ENCODE measurements at places on chromosomes 13 and 19. TPM values are rescaled to one million over a fixed set of nuclear protein-coding genes. Genes with fewer than 3 reads are reported as not detected.
A peak's percentile ranks its signal among the peaks of the same experiment; 100 is the strongest.

The PLPPR3 gene
- polyA plus RNA-seq: not detected

The ZNF155 gene
- polyA plus RNA-seq: 6.7 TPM

DNA sequence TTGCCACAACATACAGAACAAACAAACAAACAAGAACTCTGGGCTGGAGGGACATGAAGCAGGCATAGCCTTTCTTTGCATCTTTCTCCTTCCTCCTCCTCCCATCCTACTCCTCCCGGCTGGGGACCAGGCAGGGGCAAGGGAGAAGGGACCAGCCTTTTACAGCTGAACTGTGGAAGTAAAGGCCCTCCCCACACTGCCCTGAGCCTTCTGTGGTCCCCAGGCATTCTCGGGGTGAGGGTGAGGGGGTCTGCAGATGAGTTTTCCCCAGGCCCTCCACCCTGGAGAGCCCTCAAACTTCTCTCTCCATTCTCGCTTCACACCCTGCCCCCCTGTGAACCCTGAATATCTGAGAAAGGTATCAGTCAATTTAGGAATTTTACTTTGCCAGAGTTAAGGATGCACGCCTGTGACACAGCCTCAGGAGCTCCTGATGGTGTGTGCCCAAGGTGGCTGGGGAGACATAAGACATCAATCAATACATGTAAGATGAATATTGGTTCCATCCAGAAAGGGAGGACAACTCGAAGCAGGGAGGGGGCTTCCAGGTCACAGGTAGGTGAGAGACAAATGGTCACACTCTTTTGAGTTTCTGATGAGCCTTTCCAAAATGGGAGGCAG is 170.9 kb downstream of the COL4A1 start:
- no peaks in the 10 kb centered on the region for H3K36me3 ChIP-seq
- H3K27me3 ChIP-seq: no peaks in the 10 kb centered on the region
- no peak for DNase-seq
- peaks cover 3% of the 10 kb centered on the region for H3K4me1 ChIP-seq

The SIGLEC12 gene
- 2.0 TPM for polyA plus RNA-seq

The PNMA8A gene
- 1.5 TPM for polyA plus RNA-seq

The KRTDAP gene
- polyA plus RNA-seq: not detected

DNA sequence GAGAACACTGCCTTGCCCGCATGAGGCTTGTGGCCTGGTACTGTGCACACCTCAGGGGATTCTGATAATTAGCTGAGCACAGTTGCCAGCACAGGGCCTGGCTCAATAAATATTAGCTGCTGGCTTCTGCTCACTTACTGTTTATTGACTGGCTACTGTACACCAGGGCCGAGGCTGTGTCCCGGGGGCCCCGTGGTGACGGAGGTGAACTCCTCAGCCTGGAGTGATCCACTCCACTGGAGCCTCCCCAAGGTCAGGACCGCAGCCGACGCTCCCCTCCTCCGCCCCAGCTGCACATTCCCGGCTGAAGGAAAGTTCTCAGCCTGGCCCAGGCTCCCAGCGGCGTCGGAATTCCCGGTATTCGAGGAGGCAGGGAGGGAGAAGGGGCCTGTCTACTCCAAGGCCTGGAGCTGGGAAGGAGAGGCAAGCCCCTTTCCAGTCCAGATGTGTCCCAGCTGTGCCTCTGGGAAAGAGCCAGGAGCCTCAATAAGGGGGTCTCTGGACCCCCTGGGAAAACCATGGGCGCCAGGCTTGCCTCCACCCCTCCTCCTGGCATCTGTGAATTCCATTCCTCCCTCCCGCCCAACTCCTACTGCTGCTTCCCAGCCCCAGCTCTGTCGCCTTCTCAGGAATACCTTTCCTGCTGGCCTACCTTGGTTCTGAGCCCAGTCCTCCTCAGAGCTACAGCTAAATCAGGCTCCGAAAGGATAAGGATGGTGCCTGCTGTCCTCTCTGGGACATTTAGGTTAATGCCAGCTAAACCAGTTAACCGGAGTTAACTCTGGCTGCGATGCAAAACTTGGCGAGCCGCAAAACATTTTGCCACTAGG is 7.3 kb downstream of the RPS16 start:
- H3K36me3 ChIP-seq: peaks cover 6% of the 10 kb centered on the region
- peak; percentile 18 for DNase-seq
- H3K4me3 ChIP-seq: no peak overlapping the region

GRCh38 chr13:78201411-78201810 is 282.8 kb upstream of the EDNRB start:
- H3K27me3 ChIP-seq: no peaks in the 10 kb centered on the region
- no peaks in the 10 kb centered on the region for H3K4me1 ChIP-seq
- no peaks in the 10 kb centered on the region for H3K36me3 ChIP-seq
- no peak overlapping the region for H3K27ac ChIP-seq

GRCh38 chr13:46775385-46776107 is 21.4 kb downstream of the ESD start:
- DNase-seq: no peak
- no peak overlapping the region for H3K4me3 ChIP-seq
- no peaks in the 10 kb centered on the region for H3K4me1 ChIP-seq
- no peaks in the 10 kb centered on the region for H3K36me3 ChIP-seq
- H3K27ac ChIP-seq: no peak overlapping the region

The IL17D gene
- polyA plus RNA-seq: 1.7 TPM

The OR7C1 gene
- not detected for polyA plus RNA-seq

DNA sequence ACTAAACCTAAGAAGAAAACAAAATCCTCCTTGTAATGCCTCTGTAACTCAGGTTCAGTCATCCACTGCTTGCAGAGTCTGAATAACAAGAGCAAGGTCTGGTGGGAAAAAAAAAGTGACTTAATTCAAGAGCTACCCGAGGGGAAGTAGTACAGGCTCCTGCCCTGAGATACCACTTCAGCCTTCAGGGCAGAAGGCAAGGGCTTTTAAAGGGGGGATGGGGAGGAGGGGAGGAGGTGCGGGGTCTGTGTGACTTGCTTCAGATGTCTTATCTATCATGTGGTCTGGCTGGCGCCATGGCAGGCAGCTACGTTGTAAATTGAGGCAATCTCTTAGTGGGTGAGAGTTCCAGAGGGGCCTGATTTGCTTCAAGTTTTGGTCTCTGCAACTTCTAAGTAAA is 66.7 kb downstream of the LRRC63 start:
- H3K27me3 ChIP-seq: no peaks in the 10 kb centered on the region
- H3K4me1 ChIP-seq: no peaks in the 10 kb centered on the region
- peak; percentile 19 for DNase-seq
- no peaks in the 10 kb centered on the region for H3K36me3 ChIP-seq
- no peak overlapping the region for H3K27ac ChIP-seq
- H3K4me3 ChIP-seq: no peak overlapping the region

GRCh38 chr19:54803410-54803809 is at the start of gene KIR2DL4:
KIR2DL4 (plus strand) TSS chr19:54803610; CDS start chr19:54803652, 42 bp downstream.
- H3K4me1 ChIP-seq: no peaks in the 10 kb centered on the region
- no peaks in the 10 kb centered on the region for H3K36me3 ChIP-seq
- no peak within 1 kb of the TSS for H3K27ac ChIP-seq
- no peak within 1 kb of the TSS for H3K4me3 ChIP-seq
- peak; percentile 13 for DNase-seq

The MTRF1 gene
- polyA plus RNA-seq: 10.0 TPM

GRCh38 chr13:63840551-63841421 is 2425.1 kb upstream of the PCDH20 start:
- H3K4me1 ChIP-seq: no peaks in the 10 kb centered on the region
- H3K27me3 ChIP-seq: no peaks in the 10 kb centered on the region

DNA sequence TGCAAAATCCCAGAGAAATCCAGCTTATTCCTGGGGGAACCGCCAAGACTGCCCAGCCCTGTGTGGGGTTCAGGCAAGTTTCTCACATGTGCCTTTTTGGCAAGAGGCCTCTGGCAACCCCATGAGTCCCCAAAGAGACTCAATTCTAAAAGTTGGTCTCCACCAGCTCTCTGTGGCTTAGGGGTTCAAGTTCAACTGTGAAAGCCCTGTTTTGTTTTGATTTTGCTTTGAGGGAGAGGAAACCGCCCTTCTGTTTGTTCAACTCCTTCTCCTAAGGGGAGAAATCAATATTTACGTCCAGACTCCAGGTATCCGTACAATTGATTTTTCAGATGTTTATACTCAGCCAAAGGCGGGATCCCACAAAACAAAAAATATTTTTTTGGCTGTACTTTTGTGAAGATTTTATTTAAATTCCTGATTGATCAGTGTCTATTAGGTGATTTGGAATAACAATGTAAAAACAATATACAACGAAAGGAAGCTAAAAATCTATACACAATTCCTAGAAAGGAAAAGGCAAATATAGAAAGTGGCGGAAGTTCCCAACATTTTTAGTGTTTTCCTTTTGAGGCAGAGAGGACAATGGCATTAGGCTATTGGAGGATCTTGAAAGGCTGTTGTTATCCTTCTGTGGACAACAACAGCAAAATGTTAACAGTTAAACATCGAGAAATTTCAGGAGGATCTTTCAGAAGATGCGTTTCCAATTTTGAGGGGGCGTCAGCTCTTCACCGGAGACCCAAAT is 583 bp upstream of the LDLR start:
- H3K27me3 ChIP-seq: no peaks in the 10 kb centered on the region
- H3K4me1 ChIP-seq: peaks cover under 1% of the 10 kb centered on the region
- H3K27ac ChIP-seq: peak overlapping the region; percentile 98
- DNase-seq: peak; percentile 48
- peak overlapping the region; percentile 83 for H3K4me3 ChIP-seq
- H3K36me3 ChIP-seq: no peaks in the 10 kb centered on the region

DNA sequence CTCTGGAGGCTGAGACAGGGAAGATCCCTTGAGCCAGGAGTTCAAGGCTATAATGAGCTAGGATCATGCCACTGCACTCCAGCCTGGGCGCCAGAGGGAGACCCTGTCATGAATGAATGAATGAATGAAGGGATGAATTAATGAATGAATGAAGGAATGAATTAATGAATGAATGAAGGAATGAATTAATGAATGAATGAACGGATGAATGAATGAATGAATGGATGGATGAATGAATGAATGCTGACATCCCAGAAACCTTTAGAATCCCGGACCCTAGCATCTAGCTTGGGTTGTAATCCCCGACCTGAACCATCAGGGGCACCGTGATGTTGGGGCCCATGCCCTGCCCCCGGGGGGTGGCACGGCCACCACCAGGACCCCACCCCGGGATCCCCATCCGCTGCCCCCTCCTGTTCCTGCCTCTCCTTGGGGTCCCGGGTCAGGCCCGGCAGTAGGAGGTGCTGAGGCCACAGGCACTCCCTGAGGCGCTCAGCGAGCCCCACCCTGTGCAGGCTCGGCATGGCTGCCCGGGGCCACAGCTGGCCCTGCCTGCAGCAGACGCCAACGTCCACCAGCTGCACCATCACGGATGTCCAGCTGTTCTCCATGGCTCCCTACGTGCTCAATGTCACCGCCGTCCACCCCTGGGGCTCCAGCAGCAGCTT is 3.4 kb downstream of the EBI3 start:
- DNase-seq: no peak
- H3K36me3 ChIP-seq: no peaks in the 10 kb centered on the region
- H3K4me3 ChIP-seq: no peak overlapping the region

The SHD gene
- 25.7 TPM for polyA plus RNA-seq

DNA sequence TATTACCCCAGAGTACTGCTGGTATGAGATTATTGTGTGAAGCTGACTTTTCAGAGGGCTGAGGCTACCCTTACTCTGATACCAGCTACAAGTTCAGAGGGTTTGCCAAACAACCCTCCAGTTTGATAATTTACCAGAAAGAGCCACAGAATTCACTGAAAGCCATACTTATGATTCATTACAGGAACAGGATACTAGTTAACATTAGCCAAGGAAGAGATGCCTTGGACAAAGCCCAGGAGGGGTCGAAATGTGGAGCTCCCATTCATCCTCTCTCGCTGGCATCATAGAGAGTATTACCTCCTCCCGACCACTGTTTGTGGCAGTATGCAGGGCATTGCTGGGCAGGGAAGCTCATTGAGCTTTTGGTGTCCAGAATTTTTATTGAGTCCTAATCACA is 364.3 kb downstream of the KCNRG start:
- H3K27me3 ChIP-seq: no peaks in the 10 kb centered on the region
- no peak for DNase-seq
- no peaks in the 10 kb centered on the region for H3K4me1 ChIP-seq
- no peak overlapping the region for H3K4me3 ChIP-seq
- no peak overlapping the region for H3K27ac ChIP-seq

DNA sequence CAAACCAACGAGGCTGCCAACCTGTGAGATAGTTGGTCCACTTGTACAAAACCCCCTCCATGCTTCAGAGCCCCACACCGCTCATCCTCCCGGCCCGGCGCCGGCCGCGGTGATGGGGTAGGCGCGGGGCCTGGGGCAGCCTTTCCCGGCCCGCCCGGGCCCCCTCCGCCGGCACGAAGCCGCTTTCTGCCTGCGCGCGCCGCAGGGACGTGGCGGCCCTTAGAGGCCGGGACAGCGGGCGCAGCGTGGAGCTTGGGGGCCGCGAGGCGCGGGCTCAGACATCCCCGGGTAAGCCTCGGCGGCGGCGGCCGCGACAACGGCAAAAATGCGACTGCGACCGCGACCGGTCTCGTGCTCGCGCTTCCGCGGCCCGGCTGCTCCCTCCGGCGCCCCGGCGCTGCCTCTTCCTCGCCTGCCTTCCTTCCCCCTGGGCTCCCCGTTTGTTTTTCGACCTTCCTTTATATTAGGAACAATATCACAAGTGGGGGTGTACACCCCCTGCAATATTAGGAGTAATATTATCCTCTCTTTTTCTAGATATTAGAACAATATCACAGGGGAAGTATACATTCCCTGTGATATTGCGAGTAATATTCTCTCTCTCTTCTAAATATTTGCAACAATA is 53.9 kb upstream of the CEACAM21 start:
- no peak for DNase-seq
- no peaks in the 10 kb centered on the region for H3K4me1 ChIP-seq
- no peak overlapping the region for H3K4me3 ChIP-seq
- H3K27me3 ChIP-seq: no peaks in the 10 kb centered on the region

DNA sequence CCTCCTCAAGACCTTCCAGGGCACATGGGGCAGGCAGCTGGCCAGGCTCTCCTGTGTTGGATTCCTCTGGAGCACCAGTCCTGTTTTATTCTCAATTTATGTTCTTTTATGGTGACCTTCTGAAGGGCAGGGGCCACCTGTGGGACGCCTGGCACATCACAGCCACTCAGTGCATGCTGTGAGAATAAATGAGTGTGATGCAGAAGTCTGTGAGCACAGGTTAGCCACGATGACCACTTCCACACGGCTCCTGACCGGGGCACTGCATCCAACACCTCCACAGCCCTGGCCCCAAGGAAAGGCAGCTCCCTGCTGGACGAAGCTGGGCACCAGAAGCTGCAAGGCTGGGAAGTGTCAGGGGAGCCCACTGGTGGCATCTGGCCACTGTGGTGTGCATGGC is 122.8 kb downstream of the CRYL1 start:
- no peaks in the 10 kb centered on the region for H3K4me1 ChIP-seq
- H3K4me3 ChIP-seq: no peak overlapping the region

DNA sequence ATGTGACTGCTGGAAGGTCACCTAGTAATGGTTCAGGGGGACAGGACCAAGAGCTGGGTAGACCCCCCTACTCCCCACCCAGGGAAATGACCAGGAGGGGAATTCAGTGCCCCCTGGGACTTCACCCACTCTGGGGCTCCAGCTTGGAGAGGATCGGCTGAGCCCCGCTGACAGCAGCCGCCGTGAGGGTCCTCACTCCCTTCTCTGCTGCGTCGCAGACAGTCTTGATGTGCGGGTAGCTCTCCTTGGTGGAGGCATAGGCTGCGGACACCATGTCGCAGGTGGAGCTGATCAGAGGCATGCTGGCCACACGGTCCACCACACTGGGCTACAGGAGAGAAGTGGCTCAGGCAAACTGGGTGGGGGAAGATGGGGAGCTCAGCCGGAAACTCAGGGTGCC is 7.8 kb downstream of the PLIN3 start:
- peaks cover 37% of the 10 kb centered on the region for H3K4me1 ChIP-seq
- H3K36me3 ChIP-seq: peaks cover 8% of the 10 kb centered on the region
- H3K27ac ChIP-seq: no peak overlapping the region
- H3K27me3 ChIP-seq: no peaks in the 10 kb centered on the region
- no peak overlapping the region for H3K4me3 ChIP-seq

The CDC42EP5 gene
- polyA plus RNA-seq: 151 TPM

The KISS1R gene
- not detected for polyA plus RNA-seq
